GM20000 (cell line): ENCODE measurements at places on chromosomes 7 and 10.

GRCh38 chr7:106982415-106982814 is 62.1 kb upstream of the PRKAR2B start:
- DNase-seq: no peak

GRCh38 chr7:33677556-33677955 is 227.8 kb upstream of the BMPER start:
- no peak for DNase-seq

GRCh38 chr7:11642841-11643240 is 189.2 kb downstream of the THSD7A start:
- DNase-seq: no peak

- DNase-seq: no peak
Measured at GRCh38 chr7:156639426-156640256, 933 bp upstream of the RNF32 start.

DNA sequence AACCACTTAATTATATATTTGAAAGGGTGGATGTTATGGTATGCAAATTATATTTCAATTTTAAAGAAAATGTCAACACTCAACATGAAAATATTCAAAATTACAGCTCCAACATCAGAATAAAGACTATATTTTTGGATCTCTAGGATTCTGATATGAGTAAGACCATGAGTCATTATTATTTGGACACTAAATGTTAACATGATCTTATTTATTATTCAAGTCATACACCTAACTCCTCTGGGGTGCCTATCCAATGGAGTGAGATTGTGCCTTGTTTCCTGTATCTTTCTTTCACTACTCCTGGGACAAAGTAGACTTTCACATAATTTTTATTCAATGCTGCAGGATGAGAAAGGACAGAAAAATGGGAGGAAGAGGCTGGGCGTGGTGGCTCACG is 135.2 kb upstream of the PRSS1 start:
- no peak for DNase-seq

GRCh38 chr7:124652237-124652636 is 113.4 kb downstream of the GPR37 start:
- no peak for DNase-seq

DNA sequence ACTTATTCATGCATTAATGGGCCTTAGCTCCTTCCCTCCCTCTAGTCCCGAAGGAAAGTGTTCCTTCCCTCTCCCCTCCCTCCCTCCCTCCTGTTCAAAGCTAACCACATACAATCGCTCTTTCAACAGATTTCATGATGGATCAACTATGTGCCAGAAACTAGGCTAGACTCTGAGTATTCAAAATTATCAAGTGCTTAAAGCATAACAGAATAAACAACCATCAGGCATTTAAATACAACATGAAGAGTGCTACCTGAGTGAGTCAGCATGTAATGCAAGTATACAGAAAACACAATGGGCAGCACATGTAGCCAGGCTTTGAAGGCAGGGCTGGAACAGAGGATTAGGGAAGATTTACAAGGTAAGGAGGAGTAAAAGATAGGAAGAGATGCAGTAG is 11.3 kb downstream of the CHCHD3 start:
- DNase-seq: no peak

- no peak for DNase-seq
Measured at GRCh38 chr7:132544025-132544424, 32.2 kb downstream of the PLXNA4 start.

GRCh38 chr7:143316492-143316891 is 581 bp downstream of the CLCN1 start:
- DNase-seq: no peak

GRCh38 chr7:101595766-101596537 is 33.1 kb downstream of the MYL10 start:
- no peak for DNase-seq
